Transverse colon (tissue), 4 donors: ENCODE measurements at places on chromosomes 16 and 17.

DNA sequence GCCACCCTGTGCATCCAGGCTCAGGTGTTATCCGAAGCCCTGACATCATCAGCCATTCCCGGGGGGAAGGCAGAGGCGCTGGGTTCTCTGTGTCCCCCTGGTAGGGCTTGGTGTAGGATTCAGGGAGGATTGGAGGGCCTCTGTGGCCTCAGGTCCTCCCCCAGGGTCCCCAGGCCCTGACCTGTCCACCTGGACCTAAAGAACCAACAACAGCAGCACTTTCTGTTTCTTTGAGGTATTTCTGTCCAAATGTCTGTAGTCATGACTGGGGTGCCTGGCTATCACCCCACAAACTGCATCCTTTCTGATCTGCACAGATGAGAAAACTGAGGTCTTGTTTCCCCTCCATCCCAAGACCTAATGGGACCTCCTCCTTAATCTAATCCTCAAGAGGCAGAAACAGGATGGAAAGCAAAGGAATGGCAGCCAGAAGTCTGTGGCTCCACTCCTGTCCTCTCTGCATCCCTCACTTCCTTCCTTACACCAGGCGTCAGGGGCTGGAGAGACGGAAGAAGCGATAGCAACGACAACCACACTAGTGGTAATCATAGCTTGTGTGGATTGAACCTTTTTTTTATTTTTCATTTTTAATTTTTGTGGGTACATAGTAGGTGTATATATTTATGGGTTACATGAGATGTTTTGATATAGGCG lies 11.8 kb downstream of the NLRC5 start:
- no peak for DNase-seq

GRCh38 chr17:82217530-82218204 lies 5.0 kb upstream of the CCDC57 start:
- DNase-seq = peak; percentile 62

DNA sequence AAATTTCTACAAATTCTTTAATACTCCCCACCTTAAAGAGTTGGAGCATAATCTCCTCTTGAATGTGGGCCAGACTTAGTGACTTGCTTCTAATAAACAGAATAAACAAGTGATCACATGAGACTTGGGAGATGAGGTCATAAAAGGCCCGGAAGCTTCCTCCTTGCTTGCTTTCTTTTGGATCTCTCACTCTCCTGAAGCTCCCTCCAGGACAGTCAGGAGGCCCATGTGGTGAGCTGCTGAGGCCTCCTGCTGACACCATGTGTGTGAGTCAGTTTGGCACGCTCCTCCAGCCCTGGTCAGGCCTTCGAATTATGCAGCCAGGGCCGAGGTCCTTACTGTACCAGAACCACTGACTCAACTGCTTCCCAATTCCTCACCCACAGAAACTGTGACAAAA lies 53.2 kb downstream of the NDEL1 start:
- DNase-seq = no peak

DNA sequence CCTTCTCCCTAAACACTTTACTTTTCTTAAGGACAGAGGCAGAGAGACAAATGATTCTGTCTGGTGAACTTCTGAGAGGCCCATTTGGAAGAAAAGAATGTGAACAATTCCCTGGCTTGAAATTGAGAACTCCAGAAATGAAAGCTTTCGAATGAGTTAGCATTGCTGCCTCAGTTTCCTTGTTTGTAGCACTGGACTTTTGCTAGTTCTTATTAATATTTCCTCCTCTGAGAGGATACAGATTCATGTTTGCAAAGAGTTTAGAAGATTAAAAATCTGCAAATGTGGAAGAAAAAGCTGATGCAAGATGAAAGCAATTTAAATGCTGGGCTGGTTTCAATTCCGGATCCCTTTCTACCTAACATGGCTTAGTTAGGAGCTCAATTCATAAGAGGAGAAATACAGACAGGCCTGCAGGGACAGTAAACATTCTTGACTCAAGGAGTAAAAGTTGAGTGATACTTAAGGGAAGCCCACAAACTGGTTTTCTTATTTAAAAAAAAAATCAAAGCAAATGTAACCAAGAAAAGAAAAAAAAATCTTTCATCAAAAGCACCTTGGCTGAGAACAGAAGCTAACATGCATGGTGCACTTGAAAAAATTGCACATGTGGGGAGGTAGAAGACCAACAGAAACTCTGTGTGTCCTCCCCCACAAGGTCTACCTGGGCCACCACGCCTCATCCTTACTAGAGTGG lies 27.1 kb downstream of the HNF1B start:
- DNase-seq = no peak

DNA sequence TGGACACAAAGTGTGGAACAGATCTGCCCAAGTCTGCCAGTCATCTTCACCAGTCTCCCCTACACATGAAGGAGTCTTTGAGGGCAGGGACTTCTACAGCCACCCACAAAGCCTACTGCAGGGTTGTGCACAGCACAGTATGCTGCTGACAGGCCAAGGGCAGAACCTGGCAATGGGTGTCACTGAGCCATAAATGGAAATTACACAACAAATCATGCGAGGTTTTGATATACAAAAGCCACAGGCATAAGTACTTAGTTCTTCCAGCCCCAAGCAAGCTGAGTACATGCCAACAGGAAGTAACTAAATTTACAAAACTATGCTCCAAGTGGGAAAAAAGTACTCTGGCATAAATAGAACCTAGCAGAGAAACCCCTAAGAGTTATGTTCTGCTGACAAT lies 7.8 kb upstream of the PSMC3IP start:
- DNase-seq = no peak

- no peak for DNase-seq
Observed at GRCh38 chr16:5225931-5226655, 128.5 kb upstream of the EEF2KMT start.

GRCh38 chr17:35069311-35069710 lies 5.8 kb upstream of the RFFL start:
- no peak for DNase-seq

GRCh38 chr16:24537474-24538337 lies 1.7 kb upstream of the RBBP6 start:
- no peak for DNase-seq

DNA sequence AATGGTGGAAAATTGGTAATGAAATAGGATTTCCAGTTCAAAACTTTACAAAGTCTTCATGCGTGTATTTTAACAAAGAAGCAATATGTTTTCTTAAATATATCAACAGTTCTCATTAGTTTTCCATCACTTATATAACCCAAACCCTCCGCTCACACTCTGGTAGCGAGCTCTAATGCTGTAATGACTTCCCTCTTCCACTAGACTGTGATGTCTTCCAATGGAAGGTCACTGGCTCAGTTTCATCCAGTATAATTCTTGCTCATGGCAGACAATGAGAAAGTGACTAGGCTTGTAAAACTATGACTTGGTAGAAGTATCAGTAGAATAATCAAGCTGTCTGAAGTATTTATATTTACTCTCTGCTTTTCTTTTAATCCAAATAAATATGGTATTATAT lies 32.8 kb downstream of the NETO2 start:
- DNase-seq = no peak

DNA sequence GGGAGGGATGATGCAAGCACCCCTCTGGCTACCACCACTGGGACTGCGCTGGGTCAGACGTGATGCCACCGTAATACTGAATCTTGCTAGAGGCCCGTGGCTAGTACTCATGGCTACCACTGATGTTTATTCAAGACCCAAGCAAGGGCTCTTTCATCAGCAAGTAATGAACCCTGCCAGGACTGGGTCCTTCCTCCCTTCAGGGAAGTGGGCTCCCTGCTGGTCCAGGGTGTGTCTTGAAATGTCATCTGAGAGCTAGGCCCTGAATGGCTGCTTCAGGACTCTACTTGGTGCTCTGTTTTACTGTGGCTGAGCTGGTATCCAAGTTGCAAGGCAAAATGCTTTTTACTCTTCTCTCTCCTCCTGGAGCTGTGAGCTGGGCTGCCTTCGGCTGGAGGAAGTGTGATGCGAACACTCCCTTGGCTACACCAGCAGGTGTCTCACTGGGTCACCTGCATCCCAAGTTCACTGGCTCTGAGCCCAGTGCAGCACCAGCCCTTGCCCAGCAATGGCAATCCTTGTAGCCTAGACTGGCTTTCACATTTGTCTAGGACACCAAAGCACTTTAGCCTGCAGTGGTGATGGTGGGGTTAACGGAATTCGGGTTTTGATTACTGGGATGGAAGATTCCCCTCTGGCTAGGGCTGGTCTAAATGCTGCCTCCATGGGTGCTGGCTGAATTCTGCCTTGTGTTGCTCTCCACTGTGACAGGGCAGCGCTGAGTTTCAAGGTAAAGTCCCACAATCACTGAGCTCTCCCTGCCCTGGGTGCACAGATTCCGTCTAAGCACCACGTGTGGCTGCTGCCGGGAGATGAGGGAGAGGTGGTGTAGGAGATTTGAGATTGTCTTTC lies 98.6 kb downstream of the USP22 start:
- DNase-seq = peak; percentile 68

DNA sequence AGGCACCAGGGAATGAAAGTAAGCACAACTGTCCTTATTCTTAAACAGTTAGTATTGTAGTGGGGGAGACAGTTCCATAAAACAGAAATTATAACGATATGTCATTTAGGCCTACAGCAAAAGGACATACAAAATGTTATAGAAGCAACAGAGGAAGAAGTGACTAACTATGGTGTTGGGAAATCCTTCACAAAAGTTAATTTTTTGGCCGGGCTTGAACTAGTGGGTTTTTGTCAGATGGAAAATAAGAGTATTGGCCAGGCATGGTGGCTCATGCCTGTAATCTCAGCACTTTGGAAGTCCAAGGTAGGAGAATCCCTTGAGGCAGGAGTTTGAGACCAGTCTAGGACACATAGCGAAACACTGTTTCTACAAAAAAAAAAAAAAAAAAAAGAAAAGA lies 127.8 kb downstream of the SSH2 start:
- no peak for DNase-seq

- no peak for DNase-seq
Observed at GRCh38 chr17:73224663-73225305, 31.9 kb downstream of the COG1 start.

DNA sequence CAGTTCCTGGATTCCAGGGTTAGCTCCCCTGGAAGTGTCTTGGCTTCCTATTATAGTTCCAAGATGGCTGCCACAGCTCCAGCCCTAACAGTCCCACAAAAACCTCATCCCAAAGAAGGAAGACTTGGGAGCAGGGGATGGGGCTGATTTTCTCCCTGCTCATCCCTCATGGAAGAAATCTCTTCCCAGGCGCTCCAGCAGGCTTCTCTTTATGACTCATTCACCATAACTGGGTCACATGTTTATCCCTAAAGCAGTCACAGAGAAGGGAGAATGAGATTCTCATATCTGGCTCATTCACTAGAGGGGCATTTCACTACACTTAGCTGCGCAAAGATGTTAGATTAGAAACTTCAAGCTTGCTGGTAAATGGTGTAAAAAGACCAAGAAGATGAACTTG lies 206.5 kb upstream of the IRX3 start:
- DNase-seq = no peak

GRCh38 chr17:29430275-29430674 lies 40.1 kb downstream of the TAOK1 start:
- DNase-seq = no peak

- no peak for DNase-seq
Observed at GRCh38 chr17:29682987-29683386, 60.3 kb upstream of the CORO6 start.

- DNase-seq = no peak
Observed at GRCh38 chr17:55666806-55667205, 55.9 kb downstream of the TMEM100 start.

GRCh38 chr17:39244600-39245570 lies 19.1 kb upstream of the STAC2 start:
- peak; percentile 90 for DNase-seq
